ENCODE measurements at places on chromosomes 7 and 10. TPM values are rescaled to one million over a fixed set of nuclear protein-coding genes. Genes with fewer than 3 reads are reported as not detected.

DNA sequence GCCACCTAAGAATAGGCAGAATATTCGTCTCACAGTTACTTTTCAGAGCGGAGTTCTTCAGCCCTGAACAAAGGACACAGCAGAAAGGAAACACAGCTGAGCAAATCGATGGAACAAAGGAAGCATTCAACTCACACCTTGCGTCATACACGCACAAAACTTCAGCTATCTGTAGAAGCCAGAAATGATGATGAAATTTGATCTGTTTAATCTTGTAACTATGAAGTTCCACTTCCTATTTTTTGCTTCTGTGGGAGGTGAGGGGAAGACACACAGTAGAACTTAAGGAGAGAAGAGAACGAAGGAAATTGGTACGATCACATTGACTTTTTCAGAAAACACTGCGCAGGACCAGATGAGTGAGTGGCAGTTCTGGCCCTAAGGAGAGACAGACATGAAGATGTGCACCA, 26.2 kb downstream of the FAM171A1 start:
- no peak overlapping the region for H3K4me3 ChIP-seq
- peak overlapping the region; percentile 95 for H3K27ac ChIP-seq
- no peaks in the 10 kb centered on the region for H3K27me3 ChIP-seq
- 0 out of 2 replicates have a peak, but pooled peaks cover 1% of the 10 kb centered on the region for H3K36me3 ChIP-seq
- peaks cover 100% of the 10 kb centered on the region for H3K4me1 ChIP-seq
- peak; percentile 98 for DNase-seq

- no peaks in the 10 kb centered on the region for H3K27me3 ChIP-seq
- no peak overlapping the region for H3K4me3 ChIP-seq
- H3K36me3 ChIP-seq, result no peaks in the 10 kb centered on the region
- no peak overlapping the region for H3K27ac ChIP-seq
- no peak for DNase-seq
- H3K4me1 ChIP-seq, result peaks cover 34% of the 10 kb centered on the region
Measured at GRCh38 chr10:29537799-29538198, 97.0 kb downstream of the SVIL start.

DNA sequence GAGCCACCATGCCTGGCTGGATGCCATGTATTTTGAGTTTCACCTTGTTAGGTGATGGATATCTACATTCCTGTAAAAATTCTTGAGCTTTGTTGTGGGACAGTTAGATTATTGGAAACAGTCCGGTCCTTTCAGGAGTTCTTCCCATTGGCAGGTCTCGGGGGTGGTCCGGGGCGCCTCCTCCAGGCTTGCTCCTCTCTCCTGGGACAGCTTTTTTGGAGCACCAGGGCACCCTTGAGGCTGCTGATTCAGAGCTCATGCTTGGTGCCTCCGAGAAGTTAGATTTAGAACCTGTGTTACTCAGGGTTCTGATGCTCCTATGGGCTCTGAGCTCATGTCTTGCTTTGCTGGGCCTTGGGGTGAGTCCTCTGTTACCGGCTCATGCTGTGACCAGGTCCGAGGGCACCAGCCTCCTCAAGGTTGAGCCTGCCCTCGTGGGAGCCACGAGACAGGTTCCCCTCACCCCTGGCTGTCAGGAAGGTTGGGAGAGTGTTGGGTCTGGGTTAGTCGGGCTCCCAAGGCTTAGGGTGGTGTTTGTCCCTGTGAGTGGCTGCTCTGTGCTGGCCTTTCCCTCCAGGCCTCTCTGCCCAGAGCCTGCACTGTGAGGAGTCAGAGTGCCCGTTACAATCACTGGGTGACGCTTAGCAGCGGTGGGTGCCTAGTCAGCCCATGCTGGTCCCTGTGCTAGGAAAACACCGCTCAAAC, 6.0 kb downstream of the SPRN start:
- H3K4me1 ChIP-seq, result no peaks in the 10 kb centered on the region
- H3K4me3 ChIP-seq, result no peak overlapping the region
- no peak overlapping the region for H3K27ac ChIP-seq
- H3K36me3 ChIP-seq, result peaks cover 6% of the 10 kb centered on the region
- no peaks in the 10 kb centered on the region for H3K27me3 ChIP-seq
- DNase-seq, result no peak

The NEBL gene
- not detected for total RNA-seq

GRCh38 chr10:86827639-86828038, 71.2 kb downstream of the BMPR1A start:
- no peaks in the 10 kb centered on the region for H3K27me3 ChIP-seq
- H3K4me1 ChIP-seq, result no peaks in the 10 kb centered on the region
- H3K36me3 ChIP-seq, result no peaks in the 10 kb centered on the region

The CDC14C gene
- total RNA-seq, result not detected

- no peaks in the 10 kb centered on the region for H3K36me3 ChIP-seq
- no peak overlapping the region for H3K4me3 ChIP-seq
- H3K4me1 ChIP-seq, result no peaks in the 10 kb centered on the region
- no peak overlapping the region for H3K27ac ChIP-seq
- no peaks in the 10 kb centered on the region for H3K27me3 ChIP-seq
Measured at GRCh38 chr7:3309956-3310355, 8.9 kb downstream of the SDK1 start.

DNA sequence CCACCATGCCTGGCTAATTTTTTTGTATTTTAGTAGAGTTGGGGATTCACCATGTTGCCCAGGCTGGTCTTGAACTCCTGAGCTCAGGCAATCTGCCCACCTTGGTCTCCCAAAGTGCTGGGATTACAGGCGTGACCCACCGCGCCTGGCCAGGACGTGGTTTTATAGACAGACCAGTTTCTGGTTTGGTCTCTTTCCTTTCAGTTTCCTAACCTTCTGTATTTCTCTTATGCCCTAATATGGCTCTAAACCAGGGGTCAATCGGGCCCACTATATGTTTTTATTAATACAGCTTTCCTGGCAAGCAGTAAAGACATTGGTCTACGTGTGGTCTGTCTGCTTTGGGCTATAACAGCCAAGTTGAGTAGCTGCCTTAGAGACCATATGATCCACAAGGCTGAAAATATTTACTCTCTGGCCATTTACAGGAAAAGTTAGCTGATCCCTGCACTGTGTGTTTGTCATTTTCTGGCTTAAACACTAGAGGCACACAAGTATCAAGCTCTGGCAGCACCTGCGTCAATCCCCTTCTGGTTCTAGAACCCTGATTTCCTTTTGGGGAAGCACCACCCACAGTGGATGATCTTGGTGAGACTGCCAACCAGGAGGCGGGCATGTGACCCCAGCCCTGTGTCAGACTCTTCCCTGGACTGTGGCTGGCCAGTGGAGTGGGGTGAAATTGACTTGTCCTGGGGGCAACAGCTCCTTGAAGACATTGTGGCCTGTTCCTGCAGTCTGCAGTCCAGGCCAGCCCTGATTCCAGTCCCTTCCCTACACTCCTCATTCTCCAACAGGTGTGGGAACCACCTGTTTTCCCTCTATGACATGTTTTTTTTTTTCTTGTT, 497.2 kb downstream of the PLXNA4 start:
- no peaks in the 10 kb centered on the region for H3K36me3 ChIP-seq
- H3K4me3 ChIP-seq, result no peak overlapping the region
- H3K27ac ChIP-seq, result no peak overlapping the region
- no peak for DNase-seq
- H3K4me1 ChIP-seq, result no peaks in the 10 kb centered on the region

- peaks cover 7% of the 10 kb centered on the region for H3K4me1 ChIP-seq
- no peak overlapping the region for H3K27ac ChIP-seq
- H3K4me3 ChIP-seq, result no peak overlapping the region
- DNase-seq, result no peak
- H3K36me3 ChIP-seq, result no peaks in the 10 kb centered on the region
Measured at GRCh38 chr7:148894591-148894990, 10.5 kb upstream of the EZH2 start.

GRCh38 chr7:83210479-83210878, 47.8 kb upstream of the PCLO start:
- H3K36me3 ChIP-seq, result no peaks in the 10 kb centered on the region
- H3K4me1 ChIP-seq, result no peaks in the 10 kb centered on the region
- no peak for DNase-seq
- no peak overlapping the region for H3K4me3 ChIP-seq
- no peak overlapping the region for H3K27ac ChIP-seq

The MEST gene
- 49.5 TPM for total RNA-seq

DNA sequence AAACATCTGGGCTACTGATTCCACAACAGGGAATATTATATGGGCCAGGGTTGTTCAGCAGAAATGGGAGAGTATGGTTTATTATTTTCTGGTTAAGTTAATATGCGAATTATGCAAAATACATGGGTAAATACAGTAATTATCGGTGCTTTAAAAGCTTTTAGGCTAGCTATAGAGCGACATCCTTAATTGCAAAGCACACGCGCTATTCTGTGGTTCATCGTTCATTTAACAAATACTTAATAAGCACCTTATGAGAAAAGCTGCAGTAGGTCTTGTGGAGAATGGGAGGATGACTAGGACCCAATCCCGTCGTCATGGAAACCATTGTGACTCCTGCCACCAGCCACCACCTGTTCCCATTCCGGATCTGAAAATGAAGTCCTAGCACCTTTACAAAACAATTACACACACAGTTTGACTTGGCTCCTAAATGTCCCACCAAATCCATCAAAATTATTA, 623 bp upstream of the CEP41 start:
- H3K27ac ChIP-seq, result peak overlapping the region; percentile 35
- no peak for DNase-seq
- no peak overlapping the region for H3K4me3 ChIP-seq
- no peaks in the 10 kb centered on the region for H3K36me3 ChIP-seq
- peaks cover 23% of the 10 kb centered on the region for H3K4me1 ChIP-seq
- no peaks in the 10 kb centered on the region for H3K27me3 ChIP-seq

DNA sequence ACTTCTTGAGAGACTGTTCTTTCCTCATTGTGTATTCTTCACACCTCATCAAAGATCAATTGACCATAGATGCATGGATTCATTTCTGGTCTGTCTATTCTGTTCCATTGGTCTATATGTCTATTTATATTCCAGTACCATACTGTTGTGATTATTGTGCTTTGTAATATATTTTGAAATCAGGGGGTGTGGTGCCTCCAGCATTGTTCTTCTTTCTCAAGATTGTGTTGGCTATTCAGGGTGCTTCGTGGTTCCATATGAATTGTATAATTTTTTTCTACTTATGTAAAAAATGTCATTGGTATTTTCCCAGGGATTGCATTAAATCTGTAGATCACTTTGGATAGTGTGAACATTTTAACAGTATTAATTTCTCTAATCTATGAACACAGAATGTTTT, 106.5 kb downstream of the EPC1 start:
- H3K27ac ChIP-seq, result no peak overlapping the region
- DNase-seq, result no peak
- no peaks in the 10 kb centered on the region for H3K27me3 ChIP-seq
- no peak overlapping the region for H3K4me3 ChIP-seq
- no peaks in the 10 kb centered on the region for H3K4me1 ChIP-seq

The MUC3A gene
- total RNA-seq, result not detected

The HOGA1 gene
- 18.8 TPM for total RNA-seq

GRCh38 chr7:93544691-93545090, 29.8 kb downstream of the CALCR start:
- H3K27me3 ChIP-seq, result no peaks in the 10 kb centered on the region
- no peaks in the 10 kb centered on the region for H3K36me3 ChIP-seq
- H3K27ac ChIP-seq, result no peak overlapping the region

The TAS2R41 gene
- total RNA-seq, result not detected

DNA sequence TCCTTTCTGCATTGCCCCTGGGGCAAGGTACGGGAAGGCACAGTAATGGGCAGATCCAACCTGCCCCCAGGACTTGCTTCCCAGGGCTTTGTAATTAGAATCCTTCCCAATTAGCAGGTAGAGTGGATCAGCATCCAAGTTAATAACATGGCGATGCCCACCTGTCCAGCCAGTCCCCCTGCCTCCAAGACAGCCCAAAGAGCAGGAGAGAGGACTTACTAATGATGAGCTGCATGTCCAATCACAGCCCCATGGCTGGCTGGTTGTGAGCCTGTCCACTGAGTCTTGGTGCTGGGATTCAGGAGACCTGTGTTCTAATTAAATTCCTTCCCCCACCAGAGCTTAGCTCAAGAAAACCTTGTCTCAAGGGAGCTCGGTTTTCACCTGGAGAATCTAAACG, 49.0 kb downstream of the RPS24 start:
- no peak overlapping the region for H3K27ac ChIP-seq
- DNase-seq, result no peak
- no peaks in the 10 kb centered on the region for H3K36me3 ChIP-seq
- no peak overlapping the region for H3K4me3 ChIP-seq

- no peak overlapping the region for H3K4me3 ChIP-seq
- no peaks in the 10 kb centered on the region for H3K4me1 ChIP-seq
- H3K27ac ChIP-seq, result no peak overlapping the region
- H3K27me3 ChIP-seq, result no peaks in the 10 kb centered on the region
Measured at GRCh38 chr7:47347816-47348385, 234.0 kb downstream of the TNS3 start.

DNA sequence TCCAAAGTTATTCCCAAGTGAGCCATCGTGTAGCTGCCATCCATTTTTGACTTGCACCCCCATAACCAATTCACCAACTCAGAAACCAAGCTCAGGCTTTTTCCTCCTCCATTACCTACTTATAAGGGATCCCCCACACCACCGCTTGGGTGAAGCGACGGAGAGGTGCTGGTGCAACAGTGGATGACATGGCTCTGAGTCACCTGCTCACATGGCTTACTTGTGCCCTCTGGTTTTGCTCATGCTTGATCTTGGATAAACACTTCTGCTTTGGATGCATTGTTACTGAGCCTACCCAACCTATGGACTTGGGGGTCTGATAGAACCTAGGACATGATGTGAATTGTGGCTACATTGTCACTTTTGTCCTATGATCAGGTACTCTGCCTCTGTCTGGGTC, 12.0 kb upstream of the AKR1B1 start:
- H3K27ac ChIP-seq, result no peak overlapping the region
- no peaks in the 10 kb centered on the region for H3K27me3 ChIP-seq
- H3K4me3 ChIP-seq, result no peak overlapping the region
- peaks cover 12% of the 10 kb centered on the region for H3K4me1 ChIP-seq
- H3K36me3 ChIP-seq, result no peaks in the 10 kb centered on the region

The CRYGN gene
- not detected for total RNA-seq

DNA sequence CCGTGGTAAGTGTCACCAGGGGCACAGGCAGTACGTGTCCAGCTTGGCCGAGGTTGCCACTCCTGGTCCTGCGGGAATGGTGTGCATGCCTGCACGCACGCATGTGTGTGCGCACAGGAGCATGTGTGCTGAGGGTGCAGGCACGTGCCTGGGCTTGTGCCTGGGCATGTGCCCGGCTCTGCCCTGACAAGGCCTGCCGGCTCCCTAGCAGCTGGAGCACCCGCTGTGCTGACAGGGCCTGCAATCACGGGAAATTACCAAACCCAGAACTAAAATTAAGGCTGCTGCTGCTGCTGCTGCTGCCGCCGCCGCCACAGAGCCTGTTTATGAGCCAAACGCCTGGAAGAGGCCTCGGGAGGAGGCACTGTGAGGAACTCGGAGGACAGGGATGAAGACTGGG, 28.7 kb downstream of the GHRHR start:
- H3K27ac ChIP-seq, result no peak overlapping the region
- H3K4me3 ChIP-seq, result no peak overlapping the region
- no peak for DNase-seq

GRCh38 chr7:154857240-154857639, 145.7 kb downstream of the PAXIP1 start:
- peaks cover 41% of the 10 kb centered on the region for H3K27me3 ChIP-seq
- H3K4me1 ChIP-seq, result no peaks in the 10 kb centered on the region
- H3K4me3 ChIP-seq, result no peak overlapping the region
- no peak for DNase-seq
- H3K27ac ChIP-seq, result no peak overlapping the region

The CABCOCO1 gene
- total RNA-seq, result not detected

The ZCWPW1 gene
- 2.5 TPM for total RNA-seq
